ENCODE measurements at places on chromosomes 4 and X. TPM values are rescaled to one million over a fixed set of nuclear protein-coding genes. Genes with fewer than 3 reads are reported as not detected.

DNA sequence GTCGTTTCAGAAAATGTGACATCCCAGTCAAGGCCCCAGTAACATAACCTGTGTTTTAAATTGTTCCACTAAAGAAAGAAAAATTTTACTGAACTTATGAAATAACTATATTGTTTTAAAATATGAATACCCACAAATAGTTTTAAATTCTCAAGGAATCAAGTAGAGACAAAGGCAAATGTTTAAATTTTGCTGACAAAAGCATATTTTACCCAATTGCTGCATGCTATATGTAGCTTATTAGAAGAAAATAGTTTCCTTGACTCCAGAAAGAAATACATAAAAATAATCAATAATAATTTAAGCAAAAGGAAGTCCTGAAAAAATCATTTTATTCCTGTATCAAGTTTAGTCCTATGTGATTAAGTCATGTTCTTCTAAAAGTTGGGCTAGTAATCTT is 481.3 kb upstream of the ADGRL3 start:
- H3K27me3 ChIP-seq, result no peaks in the 10 kb centered on the region
- H3K36me3 ChIP-seq, result no peaks in the 10 kb centered on the region
- no peak for DNase-seq
- no peak overlapping the region for H3K27ac ChIP-seq

GRCh38 chrX:85897362-85898126 is 149.8 kb downstream of the CHM start:
- H3K36me3 ChIP-seq, result no peaks in the 10 kb centered on the region
- no peaks in the 10 kb centered on the region for H3K27me3 ChIP-seq
- no peak overlapping the region for H3K4me3 ChIP-seq
- H3K4me1 ChIP-seq, result no peaks in the 10 kb centered on the region

- no peaks in the 10 kb centered on the region for H3K36me3 ChIP-seq
- H3K27me3 ChIP-seq, result no peaks in the 10 kb centered on the region
- H3K4me3 ChIP-seq, result no peak overlapping the region
- no peak overlapping the region for H3K27ac ChIP-seq
- DNase-seq, result no peak
Observed at GRCh38 chr4:179692222-179692621, 2250.0 kb upstream of the AGA start.

DNA sequence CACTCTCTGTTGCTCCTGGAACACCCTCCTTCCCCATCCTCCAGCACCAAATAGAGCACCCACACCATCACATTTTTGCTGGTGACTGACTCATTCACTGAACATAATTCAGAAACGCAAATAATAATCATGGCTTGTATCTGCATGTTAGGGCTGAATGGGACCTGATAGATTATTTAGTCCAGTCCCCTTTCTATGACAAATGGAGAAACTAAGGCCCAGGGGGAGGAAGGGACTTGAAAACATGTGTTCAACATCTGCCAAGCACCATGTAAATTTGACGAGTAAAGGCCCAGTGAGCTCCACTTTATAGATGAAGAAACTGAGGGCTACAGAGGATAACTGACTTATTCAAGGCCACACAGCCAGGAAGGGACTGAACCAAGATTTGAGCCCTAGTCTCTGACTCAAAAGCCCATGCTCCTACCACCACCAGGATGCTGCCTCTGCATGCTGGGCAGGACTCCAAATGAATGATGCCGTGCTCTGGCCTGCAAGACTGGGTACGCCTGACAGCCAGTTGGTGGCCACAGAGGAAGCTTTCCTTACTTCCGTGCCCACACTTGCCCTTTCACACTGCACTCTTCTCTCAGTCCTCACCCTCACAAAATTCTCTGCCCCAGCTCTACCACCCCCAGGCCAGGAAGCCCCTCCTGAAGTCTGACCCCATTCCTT is 133.3 kb upstream of the PJA1 start:
- H3K4me1 ChIP-seq, result no peaks in the 10 kb centered on the region
- no peak overlapping the region for H3K4me3 ChIP-seq
- no peaks in the 10 kb centered on the region for H3K27me3 ChIP-seq
- DNase-seq, result no peak

DNA sequence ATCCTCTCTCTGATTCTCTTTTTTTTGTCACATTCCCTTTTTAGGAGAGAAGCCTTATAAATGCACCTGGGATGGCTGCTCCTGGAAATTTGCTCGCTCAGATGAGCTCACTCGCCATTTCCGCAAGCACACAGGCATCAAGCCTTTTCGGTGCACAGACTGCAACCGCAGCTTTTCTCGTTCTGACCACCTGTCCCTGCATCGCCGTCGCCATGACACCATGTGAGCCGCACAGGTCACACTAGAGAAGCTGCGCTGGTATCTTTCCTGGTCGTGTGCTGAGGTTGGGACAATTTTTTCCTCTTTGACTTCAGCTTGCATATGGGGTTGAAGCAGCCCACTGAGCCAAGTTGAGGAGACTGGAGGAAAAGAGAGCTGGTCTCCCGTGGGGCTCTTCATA is 52.1 kb downstream of the KLF8 start:
- no peak for DNase-seq
- H3K36me3 ChIP-seq, result no peaks in the 10 kb centered on the region
- no peak overlapping the region for H3K27ac ChIP-seq
- H3K27me3 ChIP-seq, result no peaks in the 10 kb centered on the region
- H3K4me1 ChIP-seq, result no peaks in the 10 kb centered on the region

- no peaks in the 10 kb centered on the region for H3K36me3 ChIP-seq
Observed at GRCh38 chrX:24643116-24643515, 4.0 kb downstream of the PCYT1B start.

GRCh38 chrX:112857478-112857878 is 16.8 kb upstream of the AMOT start:
- no peak overlapping the region for H3K4me3 ChIP-seq
- H3K36me3 ChIP-seq, result no peaks in the 10 kb centered on the region
- no peaks in the 10 kb centered on the region for H3K4me1 ChIP-seq

- no peaks in the 10 kb centered on the region for H3K4me1 ChIP-seq
- no peak for DNase-seq
- no peaks in the 10 kb centered on the region for H3K27me3 ChIP-seq
- no peak overlapping the region for H3K4me3 ChIP-seq
- no peaks in the 10 kb centered on the region for H3K36me3 ChIP-seq
Observed at GRCh38 chrX:44480591-44480990, 62.1 kb downstream of the FUNDC1 start.

DNA sequence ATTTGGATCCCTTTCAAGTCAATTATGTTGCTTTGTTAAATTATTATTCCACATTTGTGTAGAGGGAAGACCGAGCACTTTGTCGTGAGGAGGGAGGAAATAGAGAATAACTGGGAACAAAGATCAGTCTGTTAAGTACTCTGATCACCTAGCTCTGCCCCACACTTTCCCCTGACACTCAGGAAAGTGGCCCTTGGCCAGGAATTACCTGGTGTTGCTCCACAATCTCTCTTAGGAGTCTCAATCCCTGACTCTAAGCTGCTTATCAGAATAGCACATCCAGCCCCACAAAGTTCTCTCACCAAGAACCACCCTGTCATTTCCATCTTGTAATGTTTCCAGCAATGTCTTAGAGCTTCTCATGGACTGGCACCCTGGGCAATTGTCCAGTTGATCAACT is 83.8 kb upstream of the BMPR1B start:
- H3K27me3 ChIP-seq, result no peaks in the 10 kb centered on the region
- DNase-seq, result no peak
- no peak overlapping the region for H3K27ac ChIP-seq
- H3K4me3 ChIP-seq, result no peak overlapping the region

- no peaks in the 10 kb centered on the region for H3K27me3 ChIP-seq
- no peak for DNase-seq
- no peak overlapping the region for H3K4me3 ChIP-seq
- H3K27ac ChIP-seq, result no peak overlapping the region
Observed at GRCh38 chrX:11481035-11481434, 184.7 kb downstream of the ARHGAP6 start.

DNA sequence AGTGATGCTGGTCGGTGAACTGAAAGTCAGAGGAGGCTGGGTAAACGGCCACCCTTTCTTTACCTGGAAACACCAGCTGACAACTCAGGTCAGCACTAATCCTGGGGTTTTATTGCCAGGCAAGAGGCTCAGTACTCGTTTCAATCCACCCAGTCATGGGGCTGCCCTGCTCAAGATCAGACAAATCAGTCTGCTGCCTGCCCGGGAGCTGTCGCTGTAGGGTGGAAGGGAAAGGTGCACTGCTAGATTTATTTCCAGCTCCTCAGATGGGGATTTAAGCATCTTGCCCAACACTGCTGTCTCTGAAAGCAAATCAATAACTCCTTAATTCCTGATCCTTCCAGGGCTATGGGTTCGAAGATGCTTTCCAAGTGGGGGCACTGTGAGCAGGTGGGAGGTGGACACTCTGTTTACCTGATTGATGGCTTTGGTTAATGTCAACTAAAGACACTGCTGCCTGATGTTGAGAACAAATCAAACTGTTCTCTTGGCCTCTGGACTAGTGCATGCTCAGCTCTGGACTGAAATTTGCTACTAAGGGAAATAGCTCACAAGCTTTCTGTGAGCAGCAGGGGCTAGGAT is 59.3 kb downstream of the PHKA2 start:
- no peaks in the 10 kb centered on the region for H3K36me3 ChIP-seq
- no peaks in the 10 kb centered on the region for H3K4me1 ChIP-seq
- DNase-seq, result no peak

DNA sequence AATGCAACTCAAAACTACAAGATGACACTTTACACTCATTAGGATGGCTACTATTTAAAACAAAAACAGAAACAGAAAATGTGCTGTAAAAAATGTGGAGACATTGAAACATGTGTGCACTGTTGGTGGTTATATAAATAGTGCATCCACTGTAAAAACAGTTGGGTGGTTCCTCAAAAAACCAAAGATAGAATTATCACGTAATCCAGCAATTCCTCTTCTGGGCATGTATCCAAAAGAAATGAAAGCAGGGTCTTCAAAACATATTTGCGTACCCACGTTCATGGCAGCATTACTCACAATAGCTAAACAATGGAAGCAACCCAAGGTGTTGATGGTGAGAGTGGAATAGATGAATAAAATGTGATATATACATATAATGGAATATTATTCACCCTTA is 967.2 kb downstream of the TRAM1L1 start:
- H3K4me1 ChIP-seq, result no peaks in the 10 kb centered on the region
- no peak for DNase-seq
- no peak overlapping the region for H3K27ac ChIP-seq
- no peak overlapping the region for H3K4me3 ChIP-seq
- no peaks in the 10 kb centered on the region for H3K27me3 ChIP-seq
- no peaks in the 10 kb centered on the region for H3K36me3 ChIP-seq

The SMIM20 gene
- total RNA-seq, result 36.9 TPM

The CTAG2 gene
- not detected for total RNA-seq

The GABRB1 gene
- total RNA-seq, result not detected

The GUF1 gene
- total RNA-seq, result 30.5 TPM

The MXD4 gene
- total RNA-seq, result 22.0 TPM

The RENBP gene
- 1.3 TPM for total RNA-seq

The CYLC1 gene
- total RNA-seq, result not detected

The TRPC3 gene
- 0.25 TPM for total RNA-seq

The TASL gene
- total RNA-seq, result not detected

Data from HCT116 (cell line).